HuH-7 (cell line): ENCODE measurements at places on chromosomes 3 and 15.

GRCh38 chr3:106810300-106810875, 566.9 kb upstream of the CCDC54 start:
- DNase-seq, result no peak

DNA sequence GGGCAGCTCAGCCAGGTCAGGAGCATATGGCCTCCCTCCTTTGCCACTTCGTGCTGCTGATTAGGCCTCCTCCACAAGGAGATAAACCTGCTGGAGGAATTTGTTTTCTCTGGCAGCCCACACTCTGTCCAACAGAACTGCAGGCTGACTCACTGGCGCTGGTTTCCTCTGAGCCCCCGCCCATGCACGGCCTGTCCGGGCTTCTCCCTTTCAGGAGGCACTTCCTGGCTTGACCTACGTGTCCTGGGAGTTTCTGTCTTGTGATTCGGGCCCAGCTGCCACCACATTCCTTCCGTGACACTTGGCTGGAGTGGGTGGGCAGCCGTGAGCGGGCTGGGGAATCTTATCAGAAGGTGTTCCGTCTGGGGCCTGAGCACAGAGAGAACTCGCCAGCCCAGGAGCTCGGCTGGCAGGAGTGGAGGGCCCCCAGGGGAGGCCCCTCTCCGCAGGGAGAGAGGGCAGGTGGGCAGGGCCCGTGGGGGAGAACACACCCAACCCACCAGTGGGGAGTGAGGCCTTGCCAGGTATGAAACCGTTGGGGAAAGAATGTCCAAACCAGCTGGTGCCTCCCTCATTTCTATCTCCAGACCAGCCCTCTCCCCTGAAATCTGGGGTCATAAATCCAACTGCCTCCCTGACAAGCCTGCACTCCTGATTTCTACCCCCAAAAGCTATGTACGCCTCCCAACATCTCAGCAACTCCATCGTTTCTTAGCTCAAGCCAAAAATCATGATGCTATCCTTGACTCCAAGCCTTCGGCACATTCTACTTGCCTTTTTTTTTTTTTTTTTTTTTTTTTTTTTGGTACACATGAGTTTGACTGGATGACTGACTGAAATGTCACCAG, 110.6 kb upstream of the MEF2A start:
- no peak for DNase-seq

DNA sequence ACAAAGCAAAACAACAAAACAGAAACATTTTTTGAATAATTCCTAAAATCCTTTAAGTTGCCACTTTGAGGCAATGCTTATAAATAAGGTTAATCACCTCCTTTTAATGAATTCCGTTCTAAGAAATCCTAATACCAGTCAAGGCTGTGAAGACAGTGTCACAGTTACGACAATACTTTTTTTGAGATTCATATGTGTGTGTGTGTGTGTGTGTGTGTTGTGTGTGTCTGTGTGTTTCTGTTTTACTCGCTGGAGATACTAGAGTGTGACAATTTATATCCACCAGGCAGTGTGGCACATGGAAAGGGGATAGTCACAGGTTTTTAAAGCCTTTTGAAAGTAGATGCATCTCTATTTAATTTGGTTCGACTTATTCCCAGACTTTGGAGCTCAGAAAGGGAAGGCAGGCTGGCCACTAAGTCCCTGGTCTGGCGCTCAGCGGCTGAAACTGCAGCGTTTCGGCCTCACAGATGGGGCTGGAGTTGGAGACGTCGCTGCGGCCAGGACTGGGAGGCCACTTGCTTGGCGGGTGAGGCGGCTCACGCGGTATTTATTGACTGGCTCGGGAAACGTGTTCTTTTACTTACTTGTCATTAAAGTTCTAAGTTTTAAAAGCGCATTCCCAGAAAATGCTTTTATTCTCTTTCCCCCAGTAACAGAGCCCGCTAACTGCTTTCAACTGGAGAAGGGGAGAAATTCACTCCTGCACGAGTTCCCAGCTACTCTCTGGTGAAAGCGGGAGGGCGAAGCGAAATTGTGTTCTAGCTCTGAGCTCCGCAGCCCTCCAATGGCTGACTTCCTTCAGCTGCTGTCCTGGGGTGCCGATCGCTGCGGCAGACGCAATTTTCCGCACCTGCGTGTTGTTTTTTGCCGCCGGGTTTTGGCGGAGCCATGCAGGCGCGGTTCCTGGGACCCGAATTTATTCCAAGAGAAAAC, 13.7 kb downstream of the ZIC1 start:
- peak; percentile 55 for DNase-seq

DNA sequence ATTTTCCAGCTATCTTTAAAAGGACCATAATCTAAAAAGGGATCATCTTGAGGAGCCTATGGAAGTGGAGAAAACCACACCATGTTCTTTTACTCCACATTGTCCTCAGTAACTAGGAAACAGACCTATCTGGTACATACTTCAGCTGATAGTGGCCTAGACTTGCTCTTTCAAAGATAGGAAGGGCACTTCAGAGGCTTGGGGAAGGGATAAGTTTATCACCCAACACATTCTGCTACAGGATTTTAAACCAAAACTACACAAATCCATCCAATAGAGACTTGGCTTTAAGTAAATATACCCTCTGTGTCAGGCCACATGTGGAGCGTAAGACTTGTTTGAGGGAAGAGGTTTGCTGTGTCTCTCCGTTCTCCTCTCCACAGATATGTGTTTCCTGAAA, 35.4 kb downstream of the CP start:
- DNase-seq, result no peak

GRCh38 chr3:150271591-150271960, 136.5 kb upstream of the TSC22D2 start:
- no peak for DNase-seq

- no peak for DNase-seq
Observed at GRCh38 chr3:120113128-120114116, 19.2 kb upstream of the GSK3B start.

DNA sequence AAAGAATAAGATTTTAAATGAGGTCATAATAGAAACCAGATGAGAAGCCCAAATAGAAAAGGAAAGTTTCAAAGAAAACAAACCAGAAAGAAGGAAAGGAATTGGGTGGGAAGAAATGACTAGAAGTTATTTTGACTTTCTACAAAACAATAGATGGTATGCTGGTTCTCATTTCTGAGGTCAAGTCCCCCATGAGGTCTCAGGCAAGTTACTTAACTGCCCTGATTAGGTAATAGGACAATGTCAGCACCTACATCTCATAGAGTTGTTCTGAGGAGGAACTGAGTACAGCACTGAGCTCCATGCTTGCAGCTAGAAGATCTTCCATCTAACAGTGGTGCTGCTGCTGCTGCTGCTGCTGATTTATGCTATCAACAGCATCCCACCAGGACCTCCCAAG, 185.9 kb downstream of the ERC2 start:
- DNase-seq, result no peak

DNA sequence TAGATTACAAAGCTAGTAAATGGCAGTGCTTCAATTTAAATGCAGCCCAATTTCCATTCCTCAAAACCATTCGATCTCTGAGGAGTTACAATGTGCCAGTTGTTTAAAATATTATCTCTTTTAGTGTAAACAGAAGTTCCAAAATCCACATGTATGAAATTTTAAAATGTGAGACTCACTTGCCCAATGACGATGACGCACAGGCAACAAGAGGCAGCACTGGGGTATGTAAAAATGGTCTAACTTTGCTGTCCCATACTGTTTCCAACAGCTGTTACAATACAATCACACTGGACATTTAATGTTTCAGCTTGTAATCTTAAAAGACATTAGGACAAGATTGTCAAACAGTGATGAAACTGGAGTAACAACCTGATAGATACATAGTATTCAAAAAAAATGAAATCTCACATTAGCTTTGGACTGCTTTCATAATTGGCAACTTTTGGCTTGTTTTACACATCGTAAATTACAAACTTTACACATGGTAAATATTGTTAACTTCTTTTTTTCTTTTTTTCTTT, 12.2 kb downstream of the SLTM start:
- DNase-seq, result no peak

GRCh38 chr15:66124651-66125050, 128.9 kb downstream of the MEGF11 start:
- no peak for DNase-seq

GRCh38 chr3:179194931-179195330, 46.8 kb downstream of the PIK3CA start:
- no peak for DNase-seq

DNA sequence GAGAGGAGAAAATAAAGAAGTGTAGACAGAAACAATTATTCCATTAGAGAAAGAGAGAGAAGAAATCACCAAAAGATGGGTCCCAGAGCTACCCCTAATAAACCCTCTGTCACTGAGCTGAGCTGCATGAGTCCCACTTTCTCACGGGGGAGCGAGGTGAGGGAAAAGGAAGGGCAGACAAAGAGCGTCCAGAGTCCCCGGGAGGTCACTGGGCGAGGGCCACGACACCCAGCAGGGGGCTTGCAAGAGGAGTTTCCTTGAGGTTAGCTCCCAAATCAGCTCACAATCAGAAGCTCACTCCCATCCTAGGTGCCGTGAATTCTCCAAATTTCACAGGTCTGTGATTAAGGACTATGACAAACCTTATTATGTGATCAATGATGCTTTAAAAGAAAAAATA, 62.3 kb downstream of the XXYLT1 start:
- no peak for DNase-seq

- no peak for DNase-seq
Observed at GRCh38 chr3:39170461-39170860, 17.1 kb upstream of the CSRNP1 start.

DNA sequence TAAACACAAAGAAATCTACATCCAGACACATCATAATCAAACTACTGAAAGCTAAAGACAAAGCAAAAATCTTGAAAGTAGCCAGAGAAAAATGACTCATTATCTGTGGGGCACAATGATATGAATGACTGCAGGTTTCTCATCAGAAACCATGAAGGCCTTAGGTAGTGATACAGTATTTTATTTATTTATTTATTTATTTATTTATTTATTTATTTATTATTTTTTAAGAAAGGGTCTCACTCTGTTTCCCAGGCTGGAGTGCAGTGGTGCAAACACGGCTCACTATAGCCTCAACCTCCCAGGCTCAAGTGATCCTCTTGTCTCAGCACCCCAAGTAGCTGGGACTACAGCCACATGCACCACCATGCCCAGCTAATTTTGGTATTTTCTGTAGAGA, 15.2 kb downstream of the CCK start:
- DNase-seq, result no peak

GRCh38 chr15:43268111-43269105, 1.7 kb upstream of the TGM5 start:
- DNase-seq, result no peak

DNA sequence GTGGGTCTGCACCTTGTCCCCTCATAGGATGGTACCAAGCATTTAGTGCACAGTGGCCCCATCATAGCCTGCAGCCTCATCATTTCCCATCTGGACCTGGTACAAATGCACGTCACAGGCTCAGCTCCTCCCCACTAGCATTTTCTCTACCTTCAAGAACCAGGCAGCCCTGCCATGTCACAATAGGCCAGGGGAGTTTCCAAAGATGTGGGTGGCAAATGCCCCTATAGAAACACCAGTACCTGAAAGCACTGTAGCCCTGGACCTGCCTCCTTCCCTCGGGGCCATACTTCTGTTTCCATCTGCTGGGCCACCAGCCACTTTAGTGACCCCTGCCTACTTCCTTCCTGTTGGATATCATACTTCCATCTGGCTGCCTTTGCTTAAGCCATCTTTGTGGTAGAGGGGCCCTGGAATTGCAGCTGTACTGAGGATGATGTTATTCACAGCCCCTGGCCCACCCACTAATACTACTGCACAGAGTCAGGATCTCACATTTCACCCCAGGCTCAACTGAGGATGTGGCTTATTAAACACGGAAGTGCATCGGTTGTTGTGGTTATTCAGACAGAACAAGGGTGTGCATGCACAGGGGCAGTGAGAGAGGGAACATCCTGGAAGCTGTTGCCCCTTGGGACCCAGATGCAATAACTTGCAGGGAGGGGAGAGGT, 3.8 kb downstream of the TCTA start:
- DNase-seq, result no peak

DNA sequence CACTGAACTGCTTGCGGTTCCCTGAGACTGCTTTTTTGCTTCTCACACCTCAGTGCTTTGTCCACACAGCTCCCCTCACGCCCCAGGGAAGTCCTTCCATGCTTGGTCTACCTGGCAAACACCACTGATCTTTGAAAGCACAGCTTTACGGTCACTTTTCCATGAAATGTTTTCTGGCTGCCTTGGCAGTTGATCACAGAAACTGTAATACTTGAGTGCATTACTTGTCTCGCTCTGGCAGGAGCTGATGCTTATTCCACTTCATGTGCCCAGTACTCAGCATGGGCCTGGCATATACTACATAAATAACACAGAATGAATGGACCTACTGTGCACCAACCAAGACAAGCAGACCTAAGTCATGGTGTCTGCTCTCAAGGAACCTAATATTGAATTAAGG, 121.1 kb downstream of the MEX3B start:
- DNase-seq, result no peak

GRCh38 chr3:179819379-179819778, 166.5 kb downstream of the USP13 start:
- DNase-seq, result no peak

DNA sequence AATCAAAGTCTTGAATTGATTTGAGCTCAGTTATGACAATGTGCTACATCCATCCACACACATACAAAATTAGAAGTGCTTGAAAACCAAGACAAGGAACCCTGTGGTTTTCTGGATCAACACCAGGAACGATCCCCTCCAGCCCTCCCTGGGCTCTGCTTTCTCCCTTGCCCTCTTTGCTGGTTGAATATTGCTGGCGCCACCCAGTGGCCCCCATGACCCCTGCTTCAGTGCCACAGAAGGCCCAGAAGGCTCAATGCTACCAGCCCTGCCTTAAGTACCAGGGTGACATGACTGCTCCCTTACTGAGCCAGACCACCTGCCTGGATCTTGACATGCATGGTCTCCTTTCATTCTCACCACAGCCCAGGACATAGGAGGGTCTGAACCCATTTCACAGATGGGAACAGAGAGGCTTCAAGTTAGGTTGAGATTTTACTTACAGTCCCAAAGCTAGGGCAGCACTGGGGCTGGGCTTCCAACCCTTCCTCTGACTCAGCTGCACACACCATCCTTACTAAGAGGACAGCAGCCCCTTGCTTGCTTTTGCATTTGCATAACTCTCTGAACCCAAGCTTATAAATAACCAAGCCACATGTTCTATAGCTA, 15.0 kb downstream of the IL12A start:
- DNase-seq, result peak; percentile 34

DNA sequence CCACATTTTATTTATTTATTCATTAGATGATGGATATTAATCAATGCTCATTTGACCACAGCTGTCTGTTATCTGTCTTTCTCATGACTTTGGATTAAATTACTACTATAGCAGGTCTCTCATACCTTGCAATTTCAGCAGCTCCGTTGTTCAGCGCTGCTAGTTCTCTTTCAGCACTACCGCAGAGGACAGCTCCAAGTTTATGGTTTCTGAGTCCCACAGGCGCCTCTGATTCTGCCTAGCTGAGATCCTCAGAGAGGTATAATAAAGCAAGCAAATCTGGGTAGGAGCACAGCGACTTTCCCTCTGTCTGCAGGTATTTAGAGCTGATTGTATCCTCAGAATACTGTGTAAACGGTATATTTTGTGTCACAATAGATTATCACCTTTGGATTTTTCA, 204.9 kb downstream of the CNTN4 start:
- peak; percentile 8 for DNase-seq

- no peak for DNase-seq
Observed at GRCh38 chr3:194040516-194041273, 95.3 kb upstream of the HES1 start.
